Activated CD4-positive, alpha-beta T cell treated with anti-CD3 and anti-CD28 coated beads, Interleukin-2, amount 10 ng/mL, durations not matched to agents 24 days and 14 days (primary cell): ENCODE measurements at places on chromosomes 2 and 18.

- no peak for DNase-seq
Observed at GRCh38 chr2:223524066-223524465, 78.1 kb downstream of the SCG2 start.

DNA sequence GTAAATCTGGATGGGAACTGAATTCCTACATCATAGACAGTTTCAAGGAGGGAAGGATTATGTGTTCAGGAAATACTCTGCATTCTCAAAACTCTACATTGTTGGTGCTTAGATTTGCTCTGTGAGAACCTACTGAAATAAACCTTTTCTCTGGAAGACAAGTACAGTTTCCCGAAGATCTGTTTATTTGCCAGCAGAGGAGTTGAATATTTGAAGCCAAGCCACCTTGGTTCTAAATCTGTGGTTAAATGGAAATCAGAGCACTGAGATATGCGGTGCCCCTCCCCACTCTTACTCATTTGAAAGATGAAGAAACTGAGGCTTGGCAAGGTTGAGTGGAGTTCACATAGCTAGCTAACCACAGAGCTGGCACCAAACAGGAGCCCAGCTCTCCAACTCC lies 146.3 kb upstream of the CTAGE1 start:
- no peak for DNase-seq

DNA sequence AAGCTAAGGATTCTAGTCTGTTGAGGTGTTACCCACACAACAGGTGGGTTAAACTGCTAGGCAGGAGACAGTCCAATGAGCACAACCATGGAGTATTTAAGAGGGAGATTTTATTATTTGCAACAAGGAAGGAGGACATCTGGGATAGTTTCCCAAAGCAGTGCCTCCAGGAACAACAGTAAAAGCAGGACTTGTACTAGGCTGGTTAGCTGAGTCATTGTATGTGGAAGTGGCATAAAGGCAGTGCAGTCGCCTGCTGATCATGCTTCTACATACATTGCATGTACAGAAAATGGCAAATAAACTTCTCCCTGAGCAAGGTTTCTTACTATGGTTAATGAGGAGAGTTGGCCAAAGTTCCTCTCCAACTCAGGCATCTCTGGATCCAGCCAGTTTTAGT lies 46.1 kb upstream of the CYTIP start:
- peak; percentile 58 for DNase-seq

DNA sequence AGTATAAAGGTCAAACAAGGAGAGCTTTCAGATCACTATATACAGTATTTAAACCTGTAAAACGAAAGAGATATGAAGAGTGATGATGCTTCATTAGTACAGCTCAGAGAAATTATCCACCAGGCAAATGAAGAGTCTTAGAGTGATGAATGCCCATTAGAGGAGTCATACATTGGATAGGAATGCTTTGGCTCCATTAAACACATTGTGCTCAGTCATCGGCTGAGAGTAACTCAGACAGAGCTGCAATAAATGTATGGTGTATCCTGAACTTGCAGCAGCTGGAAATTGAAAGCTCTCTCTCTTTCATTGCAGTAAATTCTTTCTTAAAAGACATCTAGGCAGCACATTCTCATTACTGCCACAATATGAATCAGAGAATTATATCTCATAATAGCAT lies 340.8 kb upstream of the SPHKAP start:
- DNase-seq: no peak

DNA sequence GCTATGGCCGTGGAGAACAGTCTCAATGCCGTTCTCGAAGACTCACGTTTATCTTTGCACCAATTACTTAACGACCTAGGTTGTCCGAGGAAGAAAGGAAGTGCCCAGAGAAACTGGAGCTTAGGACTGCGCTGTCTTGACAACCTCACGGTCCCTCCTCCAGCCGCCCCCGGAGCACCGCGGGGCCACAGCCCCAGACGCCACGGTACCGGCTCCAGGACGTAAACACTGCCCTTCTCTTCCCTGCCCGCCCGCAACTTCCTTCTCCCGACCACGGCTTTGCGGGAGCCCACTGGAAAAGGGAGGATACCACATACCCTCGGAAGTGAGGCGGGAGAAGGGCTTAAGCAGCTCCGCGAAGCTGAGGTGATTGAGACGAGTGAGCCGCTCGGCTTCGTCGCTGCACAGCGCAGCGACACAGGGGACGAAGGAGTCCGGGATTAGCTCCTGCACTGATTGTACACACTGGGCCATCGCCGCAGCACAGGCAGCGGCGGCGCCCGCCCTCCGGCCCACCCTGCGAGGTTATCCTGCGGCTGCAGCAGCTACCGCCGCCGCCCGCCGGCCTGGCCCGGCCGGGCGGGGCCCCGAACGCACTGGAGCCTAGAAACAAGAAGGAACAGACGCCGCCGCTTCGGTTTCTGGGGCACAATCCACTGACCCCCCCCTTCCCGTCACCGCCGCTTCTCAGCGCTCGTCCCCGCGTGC lies 483 bp downstream of the TRAPPC8 start:
- DNase-seq: peak; percentile 82

GRCh38 chr2:71530211-71530610 lies 76.8 kb downstream of the DYSF start:
- no peak for DNase-seq

GRCh38 chr2:181971032-181971431 lies 14.6 kb upstream of the PPP1R1C start:
- DNase-seq: no peak

DNA sequence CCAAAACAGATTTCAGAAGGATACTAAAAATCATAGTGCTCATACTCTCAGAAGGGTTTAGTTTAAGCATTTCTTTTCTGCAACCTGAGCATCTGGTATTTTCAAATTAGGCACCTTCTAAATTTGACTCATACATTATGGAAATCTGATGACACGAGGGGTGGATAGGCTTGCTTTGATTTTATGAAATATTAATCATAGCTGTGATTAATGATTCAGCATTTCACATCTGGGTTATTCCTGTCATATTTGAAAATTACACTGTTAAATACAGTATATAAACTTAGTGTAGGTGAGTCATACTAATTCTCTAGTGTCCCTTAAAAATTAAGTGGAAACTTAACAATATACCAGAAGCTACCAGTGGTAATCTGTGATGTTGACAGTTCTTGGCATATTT lies 47.7 kb downstream of the MRPS9 start:
- DNase-seq: no peak

- DNase-seq: no peak
Observed at GRCh38 chr2:24329700-24330099, 30.6 kb downstream of the ITSN2 start.

DNA sequence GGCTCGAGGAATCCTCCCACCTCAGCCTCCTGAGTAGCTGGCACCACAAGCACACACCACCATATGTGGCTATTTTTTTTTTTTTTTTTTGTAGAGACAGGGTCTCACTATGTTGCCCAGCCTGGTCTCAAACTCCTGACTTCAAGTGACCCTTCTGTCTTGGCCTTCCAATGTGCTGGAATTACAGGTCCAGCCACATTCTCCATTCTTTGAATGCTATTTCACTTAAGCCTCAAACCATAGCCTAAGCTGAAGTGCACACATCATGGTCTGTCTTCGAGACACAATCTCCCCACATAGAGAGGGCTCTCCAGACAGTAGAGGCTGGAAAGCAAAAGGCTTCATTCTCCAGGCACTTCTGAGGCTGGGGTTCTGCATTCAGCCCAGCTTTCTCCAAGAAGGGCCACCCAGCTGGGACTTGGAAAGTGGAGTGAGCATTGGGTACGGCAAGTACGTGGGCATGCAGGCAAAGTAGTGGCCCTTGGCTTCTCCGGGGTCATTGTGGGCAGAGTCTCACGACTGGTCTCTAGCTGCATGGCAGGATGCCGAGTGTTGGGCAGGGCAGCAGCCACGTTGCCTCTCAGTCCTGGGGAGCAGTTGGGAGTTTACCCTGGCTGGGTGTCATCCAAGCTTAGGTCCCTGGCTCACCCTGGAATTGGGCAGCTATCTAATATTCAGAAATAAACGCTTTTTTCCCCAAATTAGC lies 78.2 kb upstream of the SMAD7 start:
- no peak for DNase-seq
